ENCODE measurements at places on chromosomes 7 and 10. TPM values are rescaled to one million over a fixed set of nuclear protein-coding genes. Genes with fewer than 3 reads are reported as not detected.

CYP3A5 gene
- not detected for total RNA-seq

LRMDA gene
- 0.46 TPM for total RNA-seq

NCF1 gene
- total RNA-seq = not detected

RABGEF1 gene
- 17.2 TPM for total RNA-seq

SLC16A12 gene
- total RNA-seq = not detected

Measured in epithelial cell of umbilical artery (primary cell).